Stimulated activated CD4-positive, alpha-beta T cell treated with anti-CD3 and anti-CD28 coated beads, Interleukin-12 subunit alpha, Interleukin-12 subunit beta, amount 100 ng/mL, for 24 hours (primary cell): ENCODE measurements at places on chromosomes 4 and X.

GRCh38 chr4:114108869-114109268 is 129.4 kb upstream of the ARSJ start:
- DNase-seq, result no peak

DNA sequence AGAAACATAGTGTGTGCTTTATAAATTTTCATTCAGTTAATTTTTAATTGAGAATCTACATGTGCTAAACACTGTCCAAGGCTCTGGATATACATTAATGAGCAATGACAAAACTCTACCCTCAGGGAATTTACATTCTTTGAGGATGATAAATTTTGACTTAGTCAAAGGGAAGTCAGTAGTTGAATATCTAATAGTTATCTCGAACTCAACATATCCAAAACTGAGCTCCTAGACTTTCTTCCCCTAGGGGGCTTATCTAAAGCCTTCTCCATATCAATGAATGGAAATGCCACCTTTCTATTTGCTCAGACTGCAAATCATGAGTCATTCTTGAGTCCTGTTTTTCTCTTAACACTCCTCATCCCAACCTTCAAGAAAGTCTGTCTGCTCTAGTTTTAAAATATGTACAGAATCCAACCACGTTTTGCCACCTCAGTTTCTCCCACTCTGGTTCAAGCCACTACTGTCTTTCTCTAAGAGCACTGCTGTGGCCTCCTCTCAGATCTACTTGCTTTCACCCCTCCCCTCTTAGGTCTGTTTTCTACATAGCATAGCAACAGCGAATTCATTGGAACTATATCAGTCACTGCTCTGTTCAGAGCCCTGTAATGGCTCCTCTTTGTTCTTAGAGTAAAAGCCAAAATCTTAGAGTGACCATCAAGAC is 9.5 kb downstream of the PARM1 start:
- no peak for DNase-seq

- DNase-seq, result no peak
Observed at GRCh38 chr4:137794764-137795254, 262.5 kb upstream of the PCDH18 start.

DNA sequence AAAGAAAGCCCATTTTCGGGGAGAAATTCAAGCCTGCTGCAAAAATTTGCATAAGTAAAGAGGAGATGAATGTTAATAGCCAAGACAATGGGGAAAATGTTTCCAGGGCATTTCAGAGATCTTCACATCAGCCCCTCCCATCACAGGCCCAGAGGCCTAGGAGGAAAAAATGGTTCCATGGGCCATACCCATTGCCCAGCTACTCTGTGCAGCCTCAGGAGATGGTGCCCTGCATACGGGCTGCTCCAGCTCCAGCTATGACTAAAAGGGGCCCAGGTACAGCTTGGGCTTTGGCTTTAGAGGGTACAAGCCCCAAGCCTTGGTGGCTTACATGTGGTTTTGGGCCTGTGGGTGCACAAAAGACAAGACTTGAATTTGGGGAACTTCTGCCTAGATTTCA is 168.0 kb upstream of the DIPK2B start:
- DNase-seq, result no peak

DNA sequence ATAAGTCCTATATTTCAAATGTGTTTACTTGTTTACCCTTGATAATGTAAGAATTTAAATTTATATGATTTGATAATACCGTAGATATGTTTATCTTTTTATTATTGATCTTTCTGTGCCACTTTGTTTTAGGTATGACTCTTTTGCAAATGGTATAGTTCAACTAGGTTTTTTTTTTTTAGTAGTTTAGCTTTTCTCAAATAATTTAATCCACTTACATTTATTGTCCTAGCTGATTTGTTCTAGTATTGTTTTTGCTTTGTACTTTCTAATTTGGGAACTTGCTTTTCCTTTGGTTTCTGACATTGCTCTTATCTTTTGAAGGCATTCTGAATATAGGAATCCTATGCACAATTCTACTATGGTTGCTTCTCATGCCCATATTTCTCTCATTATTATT is 98.9 kb upstream of the NAP1L5 start:
- no peak for DNase-seq

- DNase-seq, result no peak
Observed at GRCh38 chrX:110218591-110218990, 99.3 kb downstream of the AMMECR1 start.

- DNase-seq, result no peak
Observed at GRCh38 chr4:158162631-158163030, 10.2 kb downstream of the GASK1B start.

DNA sequence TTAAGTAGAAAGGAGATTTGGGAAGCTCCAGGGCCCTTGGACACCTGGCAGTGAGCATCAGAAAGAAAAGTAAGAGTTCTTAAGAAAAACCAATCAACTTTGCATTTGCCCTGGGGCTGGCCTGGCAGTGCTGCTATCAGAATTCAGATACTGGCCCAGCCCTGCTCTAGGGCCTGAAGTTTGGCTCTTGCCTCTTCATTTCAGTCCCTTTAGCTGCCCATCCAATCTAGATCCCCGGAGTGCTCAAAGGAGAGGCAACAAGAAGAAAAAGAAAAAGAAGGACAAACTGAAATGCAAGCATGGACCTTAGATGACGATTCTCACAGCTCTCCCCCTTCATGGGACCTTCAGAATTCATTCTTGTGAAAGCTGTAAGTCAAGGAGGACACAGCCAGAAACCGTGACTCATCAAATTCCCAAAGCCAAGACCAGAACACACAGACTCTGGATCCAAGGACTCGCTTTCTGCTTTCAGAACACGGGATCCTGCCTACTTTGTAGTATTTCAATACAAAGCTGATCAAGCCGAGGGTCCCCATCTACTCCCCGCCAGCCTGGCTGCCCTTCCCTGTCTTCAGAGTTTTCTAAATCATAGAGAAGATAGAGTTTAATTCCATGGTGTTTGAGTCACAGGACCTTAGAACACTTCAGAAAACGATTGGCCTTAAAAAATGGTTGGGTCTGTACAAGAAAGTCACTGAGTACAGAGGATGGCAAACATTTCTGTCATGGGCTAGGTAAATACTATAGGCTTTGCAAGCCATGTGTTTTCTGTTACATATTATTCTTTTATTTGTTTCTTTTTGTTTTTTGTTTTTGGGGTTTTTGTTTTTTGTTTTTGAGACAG is 103.7 kb downstream of the RBM47 start:
- no peak for DNase-seq

DNA sequence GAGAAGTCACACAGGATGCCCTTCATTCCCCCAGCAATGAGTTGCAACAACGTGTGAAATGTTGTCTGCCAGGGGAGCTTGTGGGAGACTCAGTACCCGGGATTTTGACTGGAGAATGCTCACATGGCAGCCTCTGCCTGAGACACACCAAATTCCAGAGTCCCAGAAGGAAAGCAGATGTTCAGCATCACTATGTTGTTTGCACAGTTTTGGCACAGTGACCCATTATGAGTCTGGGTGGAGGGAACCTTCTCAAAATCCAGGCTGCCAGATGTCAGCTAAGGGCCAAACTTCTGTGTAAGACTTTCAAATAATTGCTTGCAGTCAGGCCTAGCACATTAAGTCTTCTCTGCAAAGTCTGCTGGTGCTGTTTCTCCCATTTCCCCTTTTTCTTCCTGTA is 1029.7 kb upstream of the TENM3 start:
- DNase-seq, result no peak

DNA sequence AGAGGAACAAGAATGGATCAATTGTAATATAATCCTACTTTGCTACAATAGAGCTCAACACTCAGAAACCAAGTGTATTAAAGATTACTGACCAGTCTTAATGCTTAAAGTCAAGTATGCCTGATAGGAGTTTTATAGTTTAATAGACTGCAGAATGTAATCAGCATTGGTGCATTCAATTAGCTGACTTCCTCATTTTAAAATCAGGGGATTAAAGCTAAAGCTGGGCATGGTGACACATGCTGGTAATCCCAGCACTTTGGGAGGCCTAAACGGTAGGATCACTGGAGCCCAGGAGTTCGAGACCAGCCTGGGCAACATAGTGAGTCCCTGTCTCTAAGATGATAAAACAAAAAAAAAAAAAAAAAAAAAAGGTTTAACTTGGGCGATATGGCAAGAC is 10.8 kb downstream of the HNRNPDL start:
- no peak for DNase-seq

- no peak for DNase-seq
Observed at GRCh38 chrX:129525162-129525561, 1.9 kb upstream of the SMARCA1 start.

DNA sequence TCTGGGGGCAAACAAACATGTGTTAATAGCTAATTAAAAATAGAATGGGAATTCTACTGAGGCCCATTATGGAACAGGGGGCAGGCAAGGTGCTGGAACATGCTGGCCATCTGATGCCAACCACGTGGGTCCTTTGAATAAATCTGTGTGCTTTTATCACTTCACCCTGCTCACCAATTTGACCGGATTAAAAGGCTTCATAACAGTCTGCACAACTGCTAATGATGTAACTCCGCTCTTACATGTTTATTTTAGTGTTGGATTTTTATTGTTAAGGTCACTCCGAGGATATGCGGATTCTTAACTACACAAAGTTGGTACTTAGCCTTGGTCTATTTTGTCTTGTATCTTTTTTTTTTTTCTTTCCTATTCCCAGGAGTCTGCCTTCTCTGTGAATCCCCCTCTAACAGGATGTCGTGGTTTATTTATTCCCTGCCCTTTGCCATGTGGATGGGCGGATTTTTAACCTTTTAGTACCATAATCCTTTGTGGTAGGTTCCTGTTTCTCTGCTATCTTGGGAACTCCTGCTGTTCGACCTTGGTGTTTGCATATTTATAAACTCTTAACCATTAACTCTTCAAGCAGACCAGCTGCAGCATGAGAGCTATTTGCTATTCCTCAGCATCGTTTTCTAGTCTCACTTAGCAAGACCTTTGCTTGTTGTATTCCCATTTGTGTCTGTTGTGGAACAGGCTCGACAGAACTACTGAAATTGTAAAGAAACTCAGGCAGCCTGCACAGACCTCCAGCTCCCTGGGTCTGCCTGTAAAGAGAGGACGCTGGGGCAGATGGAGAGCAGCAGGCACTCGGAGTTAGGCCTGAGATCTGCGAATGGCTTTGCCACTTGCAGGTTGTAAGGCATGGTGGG is 38.0 kb downstream of the TRIM2 start:
- no peak for DNase-seq

- DNase-seq, result no peak
Observed at GRCh38 chrX:42495139-42495538, 282.8 kb downstream of the PPP1R2C start.

DNA sequence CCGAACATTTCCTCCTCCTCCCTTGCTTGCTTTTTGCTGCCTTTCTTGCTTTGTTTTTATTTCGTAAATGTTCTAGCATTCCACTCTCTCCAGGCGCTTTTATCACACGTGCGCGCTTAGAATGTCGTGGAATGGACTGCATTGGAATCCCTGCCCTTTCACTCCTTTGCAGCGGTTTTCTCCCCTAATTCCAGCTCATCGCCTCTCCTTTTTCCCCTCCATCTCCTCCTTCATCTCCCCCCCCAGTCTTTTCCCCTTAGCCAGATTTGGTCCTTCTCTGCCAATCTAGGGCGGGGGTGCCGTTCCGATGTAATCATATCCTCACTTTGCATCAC is 579 bp downstream of the OGT start:
- DNase-seq, result no peak

DNA sequence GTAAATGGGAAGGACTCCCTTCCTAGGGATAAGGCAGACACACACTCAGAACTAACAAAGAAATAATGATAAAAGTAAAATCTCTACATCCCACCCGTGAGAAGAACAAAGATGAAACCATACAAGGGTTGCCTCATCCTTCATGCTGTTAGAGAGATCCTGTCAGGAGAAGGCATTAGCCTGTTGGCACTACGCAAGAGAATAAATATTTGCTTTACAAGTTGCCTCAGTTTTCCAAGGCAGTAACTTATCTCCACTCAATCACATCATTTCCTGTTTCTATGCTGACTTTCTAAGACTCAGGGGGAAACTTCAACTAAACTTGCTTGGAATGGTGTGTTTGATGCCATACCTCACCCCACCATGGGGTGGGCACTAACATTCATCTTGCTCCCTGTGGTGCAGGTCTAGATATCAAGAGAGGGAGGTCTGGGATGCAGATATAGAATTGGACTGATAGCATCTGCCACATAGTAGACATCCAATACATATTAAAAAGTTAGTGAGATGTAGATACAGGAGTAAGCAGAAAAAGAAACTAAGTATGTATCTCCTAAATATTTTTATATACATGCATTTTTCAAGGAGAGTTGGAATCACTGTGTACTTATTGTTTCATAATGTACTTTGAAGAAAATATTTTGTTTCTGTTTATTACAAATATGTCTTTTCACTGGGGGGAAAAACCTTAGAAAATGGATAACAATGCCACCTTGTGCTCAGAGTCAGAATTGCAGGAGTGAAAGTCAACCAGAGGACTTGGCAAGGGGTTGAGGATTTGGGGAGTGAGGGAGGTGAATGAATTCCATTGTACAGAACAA is 57.2 kb upstream of the BEX4 start:
- DNase-seq, result no peak

- DNase-seq, result no peak
Observed at GRCh38 chr4:89829470-89830138, 7.4 kb downstream of the SNCA start.

- DNase-seq, result no peak
Observed at GRCh38 chr4:165873298-165874071, 448 bp downstream of the TLL1 start.

DNA sequence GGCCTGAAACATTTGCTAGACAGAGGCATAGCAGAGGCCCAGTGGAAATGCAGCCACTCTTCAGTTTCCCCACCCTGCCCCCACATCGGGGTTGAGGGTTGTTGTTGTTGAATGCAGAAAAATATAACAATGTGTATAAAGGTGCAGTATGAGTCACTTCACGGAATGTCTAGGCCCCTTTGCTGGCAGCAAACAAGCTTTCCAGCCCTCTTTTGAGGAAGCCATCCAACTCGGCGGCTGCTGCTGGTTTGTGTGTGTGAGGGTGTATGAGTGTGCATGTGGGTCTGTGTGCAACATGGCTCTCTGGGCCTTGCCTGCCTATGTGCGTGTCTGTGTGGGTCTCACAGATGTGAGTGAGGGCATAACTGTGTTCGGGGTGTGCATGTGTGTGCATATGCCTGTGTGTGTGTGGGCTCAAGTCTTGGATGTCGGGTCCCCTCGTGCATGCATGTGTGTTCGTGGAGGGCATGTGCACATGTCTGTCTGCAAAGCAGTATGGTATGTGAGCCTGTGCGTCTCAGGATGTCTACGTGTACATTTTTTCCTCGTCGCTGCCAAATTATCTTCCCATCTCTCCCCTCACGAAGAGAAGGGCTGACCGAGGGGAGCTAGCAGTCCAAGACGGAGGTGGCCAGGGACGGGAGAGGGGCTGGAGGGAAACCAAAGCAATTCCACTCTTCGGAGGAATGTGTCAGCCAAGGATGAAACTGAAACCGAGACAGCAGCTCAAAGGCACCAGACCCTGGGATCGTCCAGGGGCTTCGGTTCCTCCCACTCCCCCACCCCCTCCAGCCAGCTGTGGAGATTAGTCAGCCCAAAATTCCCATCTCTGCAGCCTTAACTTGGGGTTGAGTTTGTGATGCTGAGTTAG is 8.4 kb upstream of the ELF4 start:
- DNase-seq, result no peak

- no peak for DNase-seq
Observed at GRCh38 chr4:15935504-15936402, 2.8 kb downstream of the FGFBP1 start.

- no peak for DNase-seq
Observed at GRCh38 chr4:168769837-168770236, 240.2 kb downstream of the CBR4 start.

GRCh38 chr4:6755088-6755753 is 27.3 kb upstream of the KIAA0232 start:
- no peak for DNase-seq
